ENCODE measurements at places on chromosomes 13 and 19.

DNA sequence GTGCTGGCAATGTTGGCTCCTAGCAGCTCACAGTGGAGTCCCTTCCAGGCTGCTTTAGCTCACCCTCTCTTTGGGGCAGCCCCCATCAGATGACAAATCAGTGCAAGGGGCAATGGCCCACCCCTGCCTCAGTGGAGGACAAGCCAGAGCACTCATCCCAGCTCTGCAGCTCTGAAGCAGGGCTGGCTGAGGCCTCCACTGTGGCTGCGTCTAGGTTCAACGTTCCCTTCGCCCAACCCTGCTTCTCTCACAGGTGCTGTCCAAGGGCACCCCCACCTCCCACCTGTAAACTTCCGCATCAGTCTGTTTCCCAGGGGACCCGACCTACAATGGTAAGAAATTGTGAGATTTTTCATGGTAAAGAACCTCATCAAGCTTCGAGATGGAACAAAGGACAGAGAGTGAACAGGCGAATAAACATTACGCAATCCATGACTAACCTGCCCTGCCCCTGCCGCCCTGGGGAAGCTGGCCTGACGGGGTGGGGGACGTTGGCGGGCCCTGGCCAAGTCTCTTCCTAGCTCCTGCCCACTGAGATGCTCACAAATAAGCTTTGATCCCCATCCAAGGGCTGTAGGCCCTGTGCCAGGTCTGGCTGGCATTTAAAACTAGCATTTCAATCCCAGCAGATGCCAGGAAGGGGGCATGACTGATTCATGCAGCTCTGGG, 40.5 kb downstream of the DZIP1 start:
- DNase-seq = no peak

- DNase-seq = no peak
Measured at GRCh38 chr13:110424569-110425443, 117.7 kb downstream of the COL4A2 start.

- no peak for DNase-seq
Measured at GRCh38 chr13:49833402-49833801, 40.9 kb upstream of the KPNA3 start.

DNA sequence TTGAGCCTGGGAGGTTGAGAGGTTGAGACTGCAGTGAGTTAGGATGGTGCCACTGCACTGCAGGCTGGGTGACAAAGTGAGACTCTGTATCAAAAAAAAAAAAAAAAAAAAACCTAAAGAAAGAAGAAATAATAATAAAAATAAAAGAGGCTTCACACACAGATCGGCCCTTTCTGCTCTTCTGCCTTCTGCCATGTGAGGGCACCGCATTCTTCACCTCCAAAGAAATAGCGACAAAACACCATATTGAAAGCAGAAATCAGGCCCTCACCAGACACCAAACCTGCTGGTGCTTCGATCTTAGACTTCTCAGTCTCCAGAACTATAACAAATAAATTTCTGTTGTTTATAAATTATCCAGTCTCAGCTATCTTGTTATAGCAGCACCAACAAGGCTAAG, 3.0 kb downstream of the ZNF649 start:
- no peak for DNase-seq

DNA sequence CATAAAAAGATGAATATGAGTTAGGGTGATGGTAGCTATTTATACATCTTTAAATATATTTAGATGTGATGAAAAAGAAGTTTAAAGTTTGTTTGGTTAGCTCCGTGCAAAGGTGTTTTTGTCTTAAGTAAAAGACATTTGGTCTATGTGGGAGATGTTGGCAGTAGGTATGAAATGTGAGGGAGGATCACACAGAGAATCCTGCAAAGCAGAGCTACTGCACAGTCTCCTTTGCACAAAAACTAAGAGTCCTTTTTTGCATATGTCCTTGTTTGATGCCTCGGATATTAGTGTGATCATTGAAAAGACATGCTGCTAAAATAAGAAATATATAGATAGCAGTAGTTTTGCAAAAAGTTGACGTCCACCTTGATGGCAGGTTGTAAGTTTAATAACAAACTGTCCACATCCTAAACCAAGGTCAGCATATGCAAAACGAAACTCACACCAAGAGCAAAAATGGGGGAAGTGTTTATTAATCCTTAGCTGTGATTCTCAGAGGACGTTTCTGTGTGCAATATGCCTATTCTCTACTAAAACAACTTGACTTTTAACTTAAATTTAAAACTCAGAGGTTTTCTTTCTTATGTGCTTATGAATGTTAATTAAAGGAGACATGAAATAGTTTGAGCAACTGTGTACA, 870.1 kb downstream of the PCDH9 start:
- DNase-seq = no peak

- no peak for DNase-seq
Measured at GRCh38 chr13:48258430-48258829, 25.4 kb downstream of the ITM2B start.

GRCh38 chr13:106129273-106129672, 406.2 kb downstream of the EFNB2 start:
- DNase-seq = no peak

- no peak for DNase-seq
Measured at GRCh38 chr13:113002206-113002912, 33.3 kb downstream of the MCF2L start.

GRCh38 chr13:34587576-34587975, 354.5 kb upstream of the NBEA start:
- DNase-seq = no peak

GRCh38 chr19:51387924-51388389, at the start of gene LIM2:
Gene LIM2, minus strand, starts transcription at chr19:51387974. Its CDS starts 531 bp downstream, at chr19:51387443.
- DNase-seq = no peak

GRCh38 chr13:110616103-110617101, 1.1 kb downstream of the NAXD start:
- DNase-seq = no peak

- no peak for DNase-seq
Measured at GRCh38 chr13:20666948-20667347, 36.6 kb upstream of the IL17D start.

DNA sequence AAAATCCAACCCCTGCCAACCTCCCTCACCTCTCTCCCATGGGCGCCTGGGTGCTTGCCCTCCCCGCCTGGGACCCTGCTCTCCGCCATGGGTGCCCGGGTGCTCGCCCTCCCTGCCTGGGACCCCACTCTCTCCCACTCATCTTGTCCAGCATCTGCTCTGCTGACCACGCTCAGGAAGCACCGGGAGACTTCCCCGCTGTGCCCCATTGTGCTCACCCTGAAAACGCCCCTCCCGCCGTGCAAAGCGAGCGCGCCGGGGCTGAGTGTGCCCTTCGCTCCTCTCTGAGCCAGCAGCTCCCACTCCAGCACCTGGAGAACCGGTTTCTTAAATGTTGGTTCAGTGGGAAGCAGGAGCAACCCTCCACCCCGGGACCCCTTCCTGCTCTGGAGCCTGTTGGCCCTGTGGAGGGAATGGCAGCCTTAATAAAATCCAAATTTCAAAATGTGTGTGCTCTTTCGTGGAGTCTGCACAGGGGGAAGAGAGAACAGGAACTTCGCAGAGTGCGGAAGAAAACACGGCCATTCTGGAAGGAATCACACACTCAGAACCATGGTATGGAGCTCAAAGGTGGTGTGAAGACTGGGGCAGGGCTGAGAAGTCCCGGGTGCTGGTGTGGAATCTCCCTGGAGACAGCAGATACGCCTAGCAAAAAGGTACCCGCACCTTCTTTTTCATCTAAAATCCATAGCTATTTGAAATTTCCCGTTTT, 23.1 kb upstream of the CDC16 start:
- no peak for DNase-seq

DNA sequence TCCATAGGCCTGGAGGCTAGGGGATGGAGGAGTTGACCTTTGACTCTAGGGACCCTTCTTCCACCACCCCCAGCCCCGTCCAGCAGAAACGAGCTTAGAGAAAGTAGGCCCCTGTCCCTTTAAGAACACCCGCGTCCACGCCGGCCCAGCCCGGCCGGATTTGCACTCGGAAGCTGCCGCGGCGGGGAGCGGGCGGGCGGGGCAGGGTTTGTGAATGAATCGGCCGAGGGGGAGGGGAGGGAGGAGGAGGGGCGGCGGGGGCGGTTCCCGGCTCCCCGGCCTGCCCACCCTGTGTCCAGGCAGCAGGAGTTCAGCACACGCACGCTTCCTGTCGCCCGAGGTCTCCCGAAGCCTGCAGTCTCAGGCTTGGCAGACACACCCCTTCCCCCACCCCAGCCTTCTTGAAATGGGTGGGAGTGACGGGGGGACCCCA, 1.5 kb downstream of the UNC13A start:
- DNase-seq = no peak

DNA sequence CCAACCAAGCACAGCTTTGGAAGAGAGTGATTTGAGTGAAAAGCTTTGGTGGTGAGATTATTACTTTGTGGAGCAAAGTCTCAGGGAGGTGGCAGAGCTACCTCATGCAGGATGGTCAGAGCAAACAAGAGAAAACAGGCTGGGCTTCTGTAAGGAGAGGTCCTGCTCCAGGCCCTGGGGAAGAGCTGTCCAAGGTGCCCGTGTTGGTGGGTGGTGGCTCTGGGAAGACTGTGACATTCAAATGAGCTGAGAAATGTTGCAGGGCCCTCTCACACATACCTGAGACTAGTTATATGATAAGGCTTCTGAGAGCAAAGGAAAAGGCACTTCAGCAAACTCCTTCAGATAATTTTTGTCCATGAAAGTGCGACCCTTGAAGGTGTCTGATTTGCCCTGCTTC, 205.5 kb upstream of the SOX21 start:
- peak; percentile 20 for DNase-seq

- no peak for DNase-seq
Measured at GRCh38 chr13:22625691-22626090, 555.1 kb upstream of the SGCG start.

DNA sequence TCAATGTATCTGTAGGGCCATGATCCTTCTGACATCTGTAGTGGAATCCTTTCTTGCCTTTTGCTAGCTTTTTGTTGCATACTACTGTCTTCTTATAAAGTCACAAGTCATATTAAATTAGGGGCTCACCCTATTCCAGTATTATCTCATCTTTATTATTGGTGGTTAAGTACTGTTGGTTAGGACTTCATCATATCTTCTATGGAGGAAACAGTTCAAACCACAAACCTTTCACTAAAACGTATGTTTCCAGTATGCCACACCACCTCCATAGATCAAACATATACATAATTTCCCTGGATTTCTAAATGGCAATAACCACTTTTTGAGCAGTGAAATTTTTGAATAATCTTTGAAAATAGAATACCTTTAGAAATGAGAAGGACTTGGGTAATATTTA, 62.8 kb upstream of the PCDH9 start:
- DNase-seq = no peak

- no peak for DNase-seq
Measured at GRCh38 chr19:9972103-9972502, 35.8 kb upstream of the OLFM2 start.

- no peak for DNase-seq
Measured at GRCh38 chr13:75932636-75933035, 296.5 kb downstream of the LMO7 start.

- no peak for DNase-seq
Measured at GRCh38 chr13:30619731-30620130, 2.0 kb downstream of the USPL1 start.
